SK-N-MC (cell line): ENCODE measurements at places on chromosomes 16 and 17.

GRCh38 chr17:27236717-27237315, 57.1 kb upstream of the WSB1 start:
- DNase-seq: peak; percentile 75

- no peak for DNase-seq
These were observed 567 bp downstream of the ENO3 start for GRCh38 chr17:4951486-4951885.

DNA sequence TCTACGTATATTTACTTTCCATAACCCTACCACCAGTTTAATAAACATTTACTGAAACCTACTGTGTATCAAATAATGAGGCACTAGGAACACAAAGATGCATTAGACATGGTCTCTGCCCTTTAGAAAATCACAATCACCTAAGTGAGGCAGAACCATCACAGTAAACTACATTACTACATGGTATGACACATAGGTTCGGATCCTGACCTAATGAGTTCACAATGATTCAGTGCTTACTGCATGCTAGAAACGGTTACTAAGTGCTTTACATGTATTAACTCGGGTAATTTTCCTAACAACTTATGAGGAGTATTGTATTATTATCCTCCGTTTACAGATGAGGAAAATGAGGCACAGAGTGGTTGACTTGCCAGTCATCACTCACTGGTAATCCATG, 5.2 kb upstream of the SYNRG start:
- DNase-seq: no peak

DNA sequence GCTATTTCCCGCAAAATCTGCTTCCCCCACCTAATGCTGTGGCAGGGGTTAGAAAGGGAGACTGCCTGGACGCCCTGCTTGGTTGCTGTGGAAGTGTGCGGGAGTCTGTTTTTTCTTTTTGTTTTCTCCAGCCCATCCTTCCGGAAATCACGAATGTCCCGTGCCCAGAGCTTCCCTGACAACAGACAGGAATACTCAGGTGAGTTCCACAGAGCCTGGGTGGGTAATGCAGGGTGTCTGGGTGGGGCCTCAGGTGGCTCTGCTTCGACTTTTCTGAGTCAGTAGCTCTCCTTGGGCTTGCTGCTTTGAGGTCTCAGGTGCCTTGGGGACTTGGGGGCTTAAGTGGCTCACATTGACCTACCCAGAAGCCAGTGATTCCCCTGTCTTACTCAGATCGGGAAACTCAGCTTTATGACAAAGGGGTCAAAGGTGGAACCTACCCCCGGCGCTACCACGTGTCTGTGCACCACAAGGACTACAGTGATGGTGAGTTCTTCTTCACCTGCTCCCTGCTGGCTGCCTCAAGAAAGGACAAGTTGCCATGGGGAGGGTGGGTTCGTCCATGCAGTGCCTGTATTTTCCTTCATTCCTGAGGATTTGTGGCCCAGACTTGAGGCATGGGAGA, 11.4 kb downstream of the LIMD2 start:
- DNase-seq: no peak

DNA sequence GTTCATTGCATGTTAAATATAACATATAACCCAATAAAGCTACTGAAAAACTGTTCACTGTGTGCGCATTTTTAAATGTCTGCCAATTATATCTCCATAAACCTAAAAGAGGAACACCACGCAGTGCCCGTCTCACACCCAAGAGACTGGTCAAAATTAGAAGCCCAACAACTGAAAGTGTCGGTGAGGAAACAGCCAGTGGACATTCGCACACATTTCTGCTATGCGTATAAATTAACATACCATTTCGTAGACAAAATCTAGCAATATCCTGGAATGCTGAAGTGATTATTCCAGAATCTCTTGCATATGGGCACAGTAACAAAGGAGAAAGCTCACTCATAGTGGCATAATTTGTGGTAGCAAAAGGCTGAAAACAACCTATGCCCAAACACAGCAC, 55.9 kb downstream of the CPPED1 start:
- DNase-seq: no peak

GRCh38 chr17:70110443-70110880, 35.4 kb downstream of the KCNJ16 start:
- DNase-seq: no peak

- DNase-seq: no peak
These were observed 82.5 kb downstream of the NXN start for GRCh38 chr17:896953-897661.

DNA sequence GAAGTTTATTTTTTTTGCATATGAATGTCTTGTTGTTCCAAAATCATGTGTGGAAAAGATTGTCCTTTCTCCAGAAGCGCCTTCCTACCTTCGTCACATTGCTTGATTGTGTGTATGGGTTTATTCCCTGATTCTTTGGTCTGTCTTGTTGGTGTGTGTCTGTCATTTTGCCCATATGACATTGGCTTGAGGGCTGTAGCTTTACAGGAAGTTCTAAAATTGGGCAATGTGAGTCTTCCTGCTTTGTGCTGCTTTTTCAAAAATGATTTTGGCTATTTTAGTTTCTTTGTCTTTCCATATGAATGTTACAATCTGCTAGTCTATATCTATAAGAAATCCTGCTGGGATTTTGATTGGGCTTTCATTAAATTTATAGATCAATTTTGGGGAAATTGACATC, 217.2 kb downstream of the SNX29 start:
- no peak for DNase-seq

GRCh38 chr16:76885776-76886537, 305.0 kb upstream of the MON1B start:
- DNase-seq: no peak

GRCh38 chr17:47981462-47981861, 10.5 kb downstream of the CDK5RAP3 start:
- no peak for DNase-seq

DNA sequence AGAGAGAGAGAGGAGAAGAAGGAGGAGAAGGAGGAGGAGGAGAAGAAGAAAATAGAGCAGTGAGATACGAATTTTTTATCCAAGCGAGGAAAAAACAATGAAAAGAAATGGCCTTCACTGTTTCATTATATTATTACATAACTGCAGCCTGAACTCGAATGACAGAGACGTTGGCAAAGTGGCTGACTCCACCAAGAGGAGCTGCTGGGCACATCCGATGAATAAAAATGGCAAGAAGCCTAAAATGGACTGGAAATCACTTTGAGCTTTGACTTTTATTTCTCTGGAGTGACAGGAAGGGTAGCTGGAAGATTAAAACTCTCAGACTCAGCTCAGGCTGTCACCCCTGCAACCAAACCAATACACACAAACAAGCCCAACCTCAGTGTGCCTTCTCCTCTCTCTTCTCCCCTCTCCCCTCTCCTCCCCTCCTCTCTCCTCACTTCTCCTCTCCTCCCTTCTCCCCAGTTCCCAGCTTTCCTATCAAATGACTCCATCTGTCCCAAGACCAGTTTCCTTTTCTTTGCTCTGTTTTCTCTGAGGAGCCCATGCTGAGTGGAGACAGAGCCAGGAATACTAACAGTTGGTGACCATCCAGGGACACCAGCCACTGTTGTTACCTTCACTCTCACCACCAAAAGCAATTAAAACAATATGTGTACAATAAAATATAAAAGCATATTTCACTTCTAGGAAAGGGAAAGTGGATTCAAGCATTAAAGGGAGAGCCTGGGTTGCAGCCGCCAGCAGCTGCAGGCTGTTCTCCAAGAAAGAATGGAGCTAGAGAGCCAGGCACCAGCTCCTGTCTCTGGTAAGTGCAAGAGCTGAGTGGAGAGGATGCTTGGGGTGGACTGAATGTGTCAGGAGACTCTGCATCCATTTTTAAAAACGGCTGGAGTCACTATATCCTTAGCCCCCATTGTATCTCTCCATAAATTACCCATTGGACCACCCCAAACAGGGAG, 51.2 kb downstream of the SOX9 start:
- no peak for DNase-seq

DNA sequence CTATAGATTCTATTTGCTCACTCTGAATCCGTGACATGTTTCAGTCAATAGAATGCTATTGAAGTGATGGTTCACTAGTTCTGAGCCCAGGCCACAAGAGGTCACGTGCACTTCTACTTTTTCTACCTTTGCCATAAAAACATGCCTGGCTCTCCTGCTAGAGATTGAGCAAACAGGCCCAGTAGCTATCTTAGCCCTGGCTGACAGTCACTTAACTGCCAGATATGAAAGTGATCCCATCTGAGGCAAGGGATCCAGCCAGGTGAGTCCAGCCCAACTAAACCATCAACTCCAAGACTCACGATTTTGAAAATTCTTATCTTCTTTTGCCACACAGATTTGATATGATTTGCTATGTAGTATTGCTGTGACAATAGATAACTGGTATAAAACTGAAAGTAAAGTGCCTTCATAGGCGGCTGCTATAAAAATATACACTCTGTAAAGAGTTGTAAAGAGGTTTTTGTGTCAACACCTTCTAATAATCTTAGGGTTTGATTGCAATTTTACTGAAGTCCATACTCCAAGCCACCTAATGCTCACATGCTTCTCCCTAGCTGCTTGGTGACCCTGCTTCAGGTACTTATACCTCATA, 937.7 kb upstream of the SOX9 start:
- no peak for DNase-seq

GRCh38 chr17:37117373-37118142, 168.8 kb downstream of the AATF start:
- DNase-seq: no peak

DNA sequence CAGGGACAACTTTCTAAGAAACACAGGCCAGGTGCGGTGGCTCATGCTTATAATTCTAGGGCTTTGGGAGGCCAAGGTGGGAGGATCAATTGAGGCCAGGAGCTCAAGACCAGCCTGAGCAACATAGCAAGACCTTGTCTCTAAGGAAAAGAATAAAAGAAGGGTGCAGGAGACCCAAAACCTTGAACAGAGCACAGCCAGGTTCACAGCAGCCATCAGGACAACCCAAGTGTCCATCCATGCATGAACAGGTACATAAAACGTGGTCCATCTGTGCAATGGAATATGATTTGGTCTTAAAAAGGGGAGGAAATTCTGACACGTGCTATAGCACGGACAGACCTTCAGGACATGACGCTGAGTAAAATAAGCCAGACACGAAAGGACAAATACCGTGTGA, 91.0 kb downstream of the PGS1 start:
- DNase-seq: no peak

GRCh38 chr16:3007957-3008689, 4.6 kb upstream of the CLDN9 start:
- no peak for DNase-seq

DNA sequence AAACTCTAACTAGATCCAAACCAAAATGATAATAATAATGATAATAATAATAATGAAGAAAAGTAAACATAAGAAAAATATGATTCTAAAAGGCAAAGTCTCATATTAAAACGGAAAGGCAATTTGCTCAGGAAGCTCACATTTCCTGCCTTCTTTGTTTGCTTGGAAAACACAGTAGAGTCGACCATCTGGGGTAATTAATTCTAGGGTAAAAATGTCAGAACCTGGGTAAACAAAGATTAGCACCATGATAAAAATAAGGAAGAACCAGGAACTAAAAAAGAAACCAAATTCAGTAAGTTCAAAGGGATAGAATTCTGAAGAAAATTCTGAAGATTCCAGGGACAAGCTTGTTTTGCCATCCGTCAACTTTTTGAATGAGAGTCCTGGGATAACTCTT, 16.2 kb downstream of the KRABD2 start:
- DNase-seq: no peak

DNA sequence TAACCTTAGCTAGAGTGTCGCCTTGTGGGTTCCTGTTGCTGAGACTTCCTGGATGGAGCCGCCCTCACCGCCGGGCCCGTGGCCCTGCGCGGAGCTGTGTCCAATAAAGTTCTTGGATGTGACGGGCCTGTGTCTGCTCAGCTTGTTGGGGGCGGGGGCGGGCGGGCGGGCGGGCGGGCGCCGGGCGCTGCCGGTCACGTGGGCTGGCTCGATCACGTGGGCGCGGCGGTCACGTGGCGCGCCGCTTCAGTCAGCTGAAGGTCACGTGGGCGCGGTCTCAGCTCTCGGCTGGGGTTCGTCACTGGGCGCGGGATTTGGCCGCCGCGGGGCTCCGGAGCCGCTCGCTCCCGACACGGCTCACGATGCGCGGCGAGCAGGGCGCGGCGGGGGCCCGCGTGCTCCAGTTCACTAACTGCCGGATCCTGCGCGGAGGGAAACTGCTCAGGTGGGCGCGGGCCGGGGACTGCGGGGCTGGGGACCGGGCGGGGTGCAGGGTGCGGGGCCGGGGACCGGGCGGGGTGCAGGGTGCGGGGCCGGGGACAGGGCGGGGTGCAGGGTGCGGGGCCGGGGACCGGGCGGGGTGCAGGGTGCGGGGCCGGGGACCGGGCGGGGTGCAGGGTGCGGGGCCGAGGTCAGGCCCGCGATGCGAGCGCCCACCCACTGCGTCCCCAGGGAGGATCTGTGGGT, at the start of gene AMDHD2:
TSS of gene AMDHD2 (plus strand) at position 275 of the 687 bp plus-strand sequence. CDS start at position 363, 88 bp downstream.
- DNase-seq: no peak

DNA sequence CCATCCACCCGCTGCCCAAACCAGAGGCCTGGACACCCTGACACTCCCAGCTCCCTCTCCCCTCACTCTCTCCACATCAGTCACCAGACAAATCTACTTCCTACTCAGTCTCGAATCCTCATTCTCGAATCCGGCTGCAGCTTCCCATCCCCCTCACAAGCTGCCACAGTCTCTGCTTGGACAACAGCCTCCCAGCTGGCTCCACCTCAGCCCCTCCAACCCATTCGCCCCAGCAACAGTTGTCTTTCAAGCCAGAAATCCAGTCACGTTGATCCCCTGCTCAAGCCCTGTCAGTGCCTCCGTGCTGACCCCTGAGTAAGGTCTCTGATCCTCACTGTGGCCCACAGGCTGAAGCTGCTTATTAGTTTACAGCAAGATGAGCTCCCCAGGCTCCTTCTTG, 44.2 kb upstream of the MTSS2 start:
- no peak for DNase-seq

- no peak for DNase-seq
These were observed 85.0 kb downstream of the C17orf58 start for GRCh38 chr17:67911059-67911782.

DNA sequence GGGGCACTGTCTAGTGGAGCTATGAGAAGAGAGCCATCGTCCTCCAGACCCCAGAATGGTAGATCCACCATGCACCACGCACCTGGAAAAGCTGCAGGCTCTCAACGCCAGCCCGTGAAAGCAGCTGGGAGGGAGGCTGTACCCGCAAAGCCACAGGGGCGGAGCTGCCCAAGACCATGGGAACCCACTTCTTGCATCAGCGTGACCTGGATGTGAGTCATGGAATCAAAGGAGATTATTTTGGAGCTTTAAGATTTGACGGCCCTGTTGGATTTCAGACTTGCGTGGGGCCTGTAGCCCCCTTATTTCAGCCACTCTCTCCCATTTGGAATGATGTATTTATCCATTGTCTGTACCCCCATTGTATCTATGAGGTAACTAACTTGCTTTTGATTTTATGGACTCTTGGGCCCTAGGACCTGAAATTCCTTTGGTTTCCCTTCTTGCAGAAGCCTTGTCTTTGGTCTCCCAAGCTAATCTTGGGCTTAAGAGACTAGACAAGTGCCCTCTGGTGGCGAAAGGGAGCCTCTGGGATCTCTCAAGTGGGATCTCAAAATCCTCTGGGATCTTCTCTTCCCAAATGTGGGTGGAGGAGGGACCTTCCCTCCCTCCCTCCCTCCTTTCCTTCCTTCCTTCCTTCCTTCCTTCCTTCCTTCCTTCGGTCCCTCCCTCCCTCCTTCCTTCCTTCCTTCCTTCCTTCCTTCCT, 58.2 kb upstream of the HAPSTR1 start:
- DNase-seq: peak; percentile 70
